ENCODE measurements at places on chromosomes 4 and X.

GRCh38 chr4:82599336-82599735 lies 37.5 kb upstream of the TMEM150C start:
- peak; percentile 29 for DNase-seq

GRCh38 chr4:21811565-21811964 lies 137.0 kb downstream of the KCNIP4 start:
- DNase-seq = no peak

DNA sequence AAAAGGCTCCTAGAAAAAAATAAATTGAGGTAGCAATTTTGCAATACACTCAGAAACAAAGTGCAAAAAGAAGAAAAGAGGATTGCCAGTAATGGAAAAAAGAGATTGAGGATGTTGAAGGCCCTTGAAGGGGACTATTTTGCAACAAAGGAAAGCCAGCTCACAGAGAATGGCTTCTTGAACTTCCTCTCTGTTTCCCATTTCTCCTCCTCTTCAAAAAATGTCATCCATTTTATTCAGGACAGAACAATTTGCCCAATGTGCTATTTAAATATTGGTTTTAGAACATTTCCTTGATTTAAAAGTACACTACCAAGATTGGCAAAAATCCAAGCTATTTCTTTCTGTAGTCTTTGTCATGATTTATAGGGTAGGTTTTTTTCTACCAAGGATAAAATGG lies 60.2 kb downstream of the GASK1B start:
- no peak for DNase-seq

GRCh38 chrX:17527135-17527701 lies 152.2 kb downstream of the NHS start:
- peak; percentile 8 for DNase-seq

- no peak for DNase-seq
Measured at GRCh38 chr4:188287169-188287894, 148.1 kb downstream of the TRIML1 start.

DNA sequence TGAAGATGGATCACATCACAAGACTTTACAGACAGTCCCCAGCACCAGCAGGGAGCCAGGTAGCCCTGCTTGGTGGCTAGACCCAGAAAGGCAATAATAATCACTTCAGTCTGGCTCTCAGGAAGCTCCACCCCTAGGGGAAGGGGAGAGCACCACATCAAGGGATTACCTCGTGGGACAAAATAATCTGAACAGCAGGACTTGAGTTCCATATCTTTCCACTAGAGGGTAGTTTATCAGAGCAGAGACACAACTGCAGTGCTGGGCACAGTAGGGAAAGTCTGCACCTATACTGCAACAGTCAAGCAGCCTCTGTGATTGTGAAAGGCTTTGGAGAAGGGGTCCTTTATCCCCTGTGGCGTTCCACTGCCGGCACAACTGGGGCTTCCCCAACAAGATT lies 547.0 kb upstream of the POU3F4 start:
- DNase-seq = peak; percentile 19

DNA sequence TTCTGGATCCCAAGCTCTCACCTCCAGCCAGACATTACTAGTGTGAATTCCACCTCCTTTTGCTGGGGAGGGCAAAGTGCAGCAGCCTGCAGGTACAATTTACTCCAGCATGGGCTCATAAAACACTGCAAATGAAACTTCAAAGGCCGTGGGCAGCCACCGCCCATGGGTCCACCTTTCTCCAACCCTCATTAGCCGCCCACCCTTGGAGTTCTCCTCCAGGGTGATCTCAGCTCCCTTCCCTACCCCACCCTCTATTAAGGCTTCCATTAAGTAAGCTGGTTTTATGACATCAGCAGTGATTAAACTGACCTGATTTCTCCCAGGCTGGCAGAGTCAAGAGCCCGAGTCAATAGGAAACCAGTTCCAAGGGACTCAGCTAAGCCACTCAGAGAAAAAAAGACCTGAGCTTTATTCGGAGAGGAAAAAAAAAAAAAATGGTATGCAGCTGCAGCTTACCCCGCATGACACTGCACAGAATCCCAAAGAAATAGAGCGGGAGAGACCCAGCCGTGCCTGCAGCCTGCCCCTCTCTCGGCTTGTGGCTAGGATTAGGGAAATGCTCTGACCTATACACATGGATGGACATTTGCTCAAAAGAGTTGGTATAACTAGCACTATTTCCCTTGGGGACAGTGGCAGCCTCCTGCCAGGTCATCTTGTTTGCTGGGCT lies 319.6 kb downstream of the PTTG2 start:
- no peak for DNase-seq
